ENCODE measurements at places on chromosomes 2 and 18.

- DNase-seq = no peak
These were observed 123.0 kb upstream of the SLC39A10 start for GRCh38 chr2:195533771-195534642.

GRCh38 chr2:118223511-118223991 lies 135.3 kb downstream of the INSIG2 start:
- no peak for DNase-seq

DNA sequence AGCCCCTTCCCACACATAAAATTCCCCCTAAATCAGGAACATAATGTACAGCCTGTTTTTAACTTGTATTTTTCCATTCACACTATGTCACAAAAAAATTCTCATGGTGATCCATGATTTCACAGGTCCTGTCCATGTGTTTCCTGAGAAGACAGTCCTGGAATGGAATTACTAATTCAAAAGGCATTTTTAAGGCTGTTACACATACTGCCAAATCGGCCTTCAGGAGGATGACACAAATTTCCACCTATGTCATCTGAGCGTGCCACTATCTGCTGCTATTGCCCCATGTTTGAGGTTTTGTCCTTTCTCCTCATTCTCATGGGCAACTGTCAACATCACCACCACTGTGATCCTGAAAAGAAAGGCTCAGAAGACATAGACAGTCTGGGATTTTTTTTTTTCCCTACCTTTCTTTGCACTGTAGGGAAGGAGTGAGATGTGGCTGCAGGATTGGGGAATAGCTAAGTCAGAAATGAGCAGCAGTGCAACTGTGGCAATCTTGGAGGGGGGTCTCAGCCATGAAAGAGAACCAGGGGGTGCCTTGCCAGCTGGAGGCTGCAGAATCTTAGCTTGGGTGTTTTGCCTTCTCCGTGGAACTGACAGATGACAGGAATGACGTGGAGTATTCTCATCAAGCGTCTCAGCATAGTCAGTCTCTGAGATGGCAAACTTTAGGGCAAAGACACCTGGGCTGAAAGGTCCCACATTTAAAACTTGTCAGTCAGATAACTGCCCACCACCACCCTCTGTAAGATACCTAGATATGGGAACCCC lies 73.4 kb downstream of the MARCHF4 start:
- no peak for DNase-seq

DNA sequence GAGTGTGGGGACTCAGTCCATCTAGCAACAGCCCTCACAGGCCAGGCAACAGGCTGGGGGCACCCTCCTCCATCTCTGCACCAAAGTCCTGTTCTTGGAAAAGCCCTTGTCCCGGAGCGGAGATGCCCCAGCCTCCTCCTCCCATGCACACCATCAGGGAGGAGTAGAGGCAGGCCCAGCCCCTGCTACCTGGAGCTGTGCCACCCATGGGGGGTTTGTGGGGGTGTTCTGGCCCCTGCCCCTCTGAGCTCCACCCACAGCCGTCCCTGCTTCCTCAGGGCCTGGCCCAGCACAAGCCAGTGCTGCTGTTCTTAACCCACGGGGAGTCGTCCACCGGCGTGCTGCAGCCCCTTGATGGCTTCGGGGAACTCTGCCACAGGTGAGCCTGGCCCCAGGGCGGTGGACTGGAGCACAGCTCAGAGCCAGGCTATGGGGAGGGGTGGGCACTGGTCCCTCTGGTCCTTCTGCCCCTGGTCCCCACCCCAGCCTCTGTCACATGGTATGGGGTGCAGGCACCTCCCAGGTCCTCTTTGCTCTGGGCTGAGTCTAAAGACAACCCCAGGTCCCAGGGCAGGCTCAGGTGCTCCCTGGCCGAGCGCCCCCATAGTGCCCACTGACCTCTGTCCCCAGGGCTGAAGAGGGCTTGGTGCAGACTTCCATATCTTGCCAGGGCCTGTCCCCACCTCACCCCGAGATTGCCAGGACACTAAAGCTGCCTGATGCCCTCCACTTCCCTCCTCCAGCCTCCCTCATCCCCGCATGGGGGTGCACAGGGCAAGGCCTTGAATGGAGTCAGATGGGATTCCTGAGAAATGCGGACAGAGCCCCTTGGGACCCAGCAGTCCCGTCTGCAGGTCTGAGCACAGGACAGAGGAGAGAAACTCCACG lies 2.7 kb downstream of the AGXT start:
- DNase-seq = no peak

DNA sequence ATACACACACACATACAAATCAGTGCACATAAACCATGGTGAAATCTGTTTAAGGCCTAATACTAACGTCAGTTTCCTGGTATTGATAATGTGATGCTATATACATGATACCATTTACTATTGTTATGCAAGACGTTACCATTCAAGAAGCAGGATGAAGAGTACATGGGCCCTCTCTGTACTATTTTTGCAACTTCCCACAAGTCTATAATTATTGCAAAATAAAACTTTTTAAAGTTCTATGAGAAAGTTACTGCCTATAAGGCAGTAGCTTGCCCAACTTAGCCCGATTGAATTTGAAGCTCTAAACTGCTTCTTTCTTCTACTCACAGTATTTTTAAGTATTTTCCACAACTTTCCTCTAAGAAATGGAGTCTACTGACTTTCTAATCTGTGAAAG lies 74.0 kb downstream of the BCL2 start:
- DNase-seq = no peak

DNA sequence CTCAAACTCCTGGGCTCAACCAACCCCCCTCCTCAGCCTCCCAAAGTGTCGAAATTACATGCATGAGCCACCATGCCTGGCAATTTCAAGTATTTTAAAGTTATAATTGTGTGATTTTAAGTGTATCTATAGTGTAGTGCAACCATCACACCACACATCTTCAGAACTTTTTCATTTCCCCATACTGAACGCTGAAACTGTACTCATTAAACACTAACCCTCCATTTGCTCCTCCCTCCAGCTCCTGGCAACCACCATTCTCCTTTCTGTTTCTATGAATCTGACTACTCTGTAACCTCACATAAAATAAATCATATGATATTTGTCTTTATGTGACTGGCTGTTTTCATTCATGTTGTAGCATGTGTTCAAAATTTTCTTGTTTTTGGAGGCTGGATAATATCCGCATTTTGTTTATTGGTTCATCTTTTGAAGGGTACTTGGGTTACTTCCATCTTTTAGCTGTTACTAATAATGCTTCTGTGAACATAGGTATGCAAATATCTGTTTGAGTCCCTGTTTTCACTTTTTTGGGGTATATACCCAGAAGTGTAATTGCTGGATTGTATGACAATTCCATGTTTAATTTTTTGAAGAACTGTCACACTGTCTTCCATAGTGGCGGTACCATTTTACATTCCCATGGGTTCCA lies 188.2 kb downstream of the PLCL1 start:
- DNase-seq = no peak

DNA sequence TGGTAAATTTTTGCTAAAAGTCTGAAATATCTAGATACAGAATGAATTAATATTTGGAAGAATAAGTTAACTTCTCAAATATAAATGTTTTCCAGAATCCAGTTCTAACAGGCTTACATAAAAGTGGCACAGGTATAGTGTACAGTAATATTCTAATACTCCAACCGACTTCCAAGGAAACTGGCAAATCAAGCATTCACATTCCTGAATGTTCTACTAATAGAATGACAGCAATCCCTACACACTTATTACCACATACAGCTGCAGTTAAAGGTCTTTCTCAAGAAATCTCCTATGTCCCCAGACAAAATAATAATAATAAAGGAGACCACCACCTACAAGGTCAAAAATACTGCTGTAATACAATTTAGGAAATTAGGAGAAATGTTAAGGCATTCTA lies 31.9 kb downstream of the TMEM131 start:
- no peak for DNase-seq

DNA sequence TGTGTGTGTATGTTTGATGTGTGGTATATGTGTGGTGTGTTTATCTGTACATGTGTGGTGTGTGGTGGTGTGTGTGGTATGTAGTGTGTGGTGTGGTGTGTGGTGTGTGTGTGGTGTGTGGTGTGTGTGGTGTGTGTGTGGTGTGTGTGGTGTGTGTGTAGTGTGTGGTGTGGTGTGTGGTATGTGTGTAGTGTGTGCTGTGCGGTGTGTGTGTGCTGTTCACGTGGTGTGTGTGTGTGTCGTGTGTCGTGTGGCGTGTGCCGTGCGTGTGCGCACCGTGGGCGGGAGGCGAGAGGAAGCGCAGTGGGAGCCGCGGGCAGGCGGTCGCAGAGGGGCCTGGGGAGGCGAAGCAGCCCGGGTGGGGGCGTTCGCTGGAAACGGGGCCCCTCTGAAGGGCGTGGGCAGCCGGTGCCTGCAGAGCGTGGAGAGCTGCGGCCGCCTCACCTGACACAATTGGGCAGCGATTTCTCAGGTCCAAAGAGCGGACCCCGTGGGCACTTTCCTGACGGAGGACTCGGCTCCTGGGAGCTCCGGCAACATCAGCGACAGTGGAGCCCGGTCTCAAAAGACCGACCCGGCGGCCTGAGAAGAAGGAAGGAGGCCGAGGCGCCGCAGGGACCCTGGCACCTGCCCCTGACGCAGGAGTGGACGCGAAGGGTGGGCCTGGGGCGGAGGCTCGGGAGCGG lies 741.1 kb upstream of the SALL3 start:
- DNase-seq = no peak

- no peak for DNase-seq
These were observed 38.6 kb upstream of the ASAP2 start for GRCh38 chr2:9167718-9168657.

DNA sequence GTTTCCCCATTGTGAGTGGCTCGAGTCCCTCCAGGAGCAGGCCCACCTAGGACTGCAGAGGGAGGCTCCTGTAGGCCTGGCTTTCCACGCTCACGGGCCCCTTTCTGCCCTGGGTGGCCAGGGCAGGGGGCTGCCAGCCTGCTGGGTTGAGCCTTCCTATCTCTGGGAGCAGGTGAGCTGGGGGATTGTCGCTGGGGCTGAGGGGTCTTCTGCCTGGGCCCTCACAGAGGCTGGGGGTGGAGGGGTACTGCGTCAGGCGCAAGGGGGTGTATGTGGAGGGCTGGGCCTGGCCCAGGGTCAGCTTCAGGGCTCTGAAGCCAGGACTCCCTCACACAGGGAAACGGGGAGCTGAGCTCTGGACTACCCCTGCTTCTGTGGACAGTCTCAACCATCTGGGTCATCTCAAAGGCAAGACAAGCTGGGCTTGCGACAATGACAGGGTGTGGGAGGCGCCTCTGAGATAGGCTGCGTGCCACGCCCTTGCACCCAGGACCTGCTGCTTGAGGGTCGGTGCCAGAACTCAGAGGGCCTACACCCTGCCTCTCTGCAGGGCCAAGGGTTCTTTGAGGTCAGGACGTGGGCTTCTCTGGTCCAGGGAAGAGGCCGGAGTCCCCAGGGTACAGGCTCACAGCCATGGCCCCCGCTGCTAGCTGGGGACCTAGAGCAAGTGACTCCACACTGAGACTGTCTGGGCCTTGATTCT lies 206.1 kb downstream of the TWIST2 start:
- no peak for DNase-seq

DNA sequence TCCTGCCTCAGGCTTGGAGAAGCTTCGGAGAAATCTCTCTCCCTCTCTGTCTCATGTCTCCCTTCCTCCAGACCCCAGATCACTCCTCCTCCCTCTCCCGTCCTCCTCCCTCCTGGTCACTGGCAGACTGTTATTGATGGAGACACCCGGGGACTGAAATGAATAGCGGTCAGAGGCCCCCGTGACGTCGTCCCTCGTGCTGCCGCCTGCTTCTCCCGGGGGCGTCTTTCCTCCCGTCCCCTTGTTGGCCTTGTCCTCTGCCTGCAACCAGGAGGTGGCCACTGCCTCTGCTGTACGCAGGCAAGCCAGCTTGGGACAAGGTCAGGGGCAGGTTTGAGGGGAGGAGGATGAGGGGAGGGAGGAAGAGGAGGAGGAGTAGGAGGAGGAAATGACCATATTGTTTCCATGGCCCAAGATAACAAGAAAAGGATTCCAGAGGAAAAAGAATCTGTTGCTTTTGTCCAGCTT lies 78.2 kb downstream of the CELF4 start:
- no peak for DNase-seq

DNA sequence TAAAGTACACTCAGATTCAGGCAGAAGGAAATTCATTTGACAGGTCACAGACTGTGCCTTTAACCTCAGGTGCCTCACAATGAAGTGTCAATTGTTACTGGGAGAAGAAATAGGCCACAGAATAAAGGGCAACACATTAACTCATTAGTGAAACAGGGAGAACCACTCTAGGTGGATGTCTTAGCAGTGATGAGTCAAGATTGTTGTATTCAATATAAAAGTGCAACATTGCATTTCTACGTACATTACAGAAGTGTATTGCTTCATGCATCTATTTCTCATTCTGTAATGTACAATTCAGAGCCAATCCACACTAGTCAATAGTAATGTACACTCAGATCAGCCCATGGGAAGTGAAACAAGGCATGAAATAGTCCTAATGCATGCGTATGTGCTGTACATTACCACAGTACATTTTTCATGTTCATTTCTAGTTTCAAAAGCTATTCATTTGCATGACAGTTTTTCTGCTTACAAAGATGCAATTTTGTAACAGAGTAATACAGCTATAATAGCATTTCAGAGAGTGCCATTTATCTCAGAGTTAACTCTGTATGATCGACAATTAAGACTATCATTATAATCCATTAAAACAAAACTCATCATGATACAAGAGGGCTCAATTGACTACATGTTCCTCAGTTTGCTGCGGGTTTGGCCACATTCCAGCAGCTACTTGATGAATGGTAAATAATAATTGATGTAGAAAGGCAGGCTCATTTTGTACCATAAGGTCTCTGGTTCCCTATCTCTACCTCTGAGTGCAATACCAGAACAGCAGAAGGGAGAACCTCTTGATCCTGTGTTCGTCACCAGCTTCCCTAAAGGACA lies 12.2 kb upstream of the ARL5A start:
- DNase-seq = no peak

DNA sequence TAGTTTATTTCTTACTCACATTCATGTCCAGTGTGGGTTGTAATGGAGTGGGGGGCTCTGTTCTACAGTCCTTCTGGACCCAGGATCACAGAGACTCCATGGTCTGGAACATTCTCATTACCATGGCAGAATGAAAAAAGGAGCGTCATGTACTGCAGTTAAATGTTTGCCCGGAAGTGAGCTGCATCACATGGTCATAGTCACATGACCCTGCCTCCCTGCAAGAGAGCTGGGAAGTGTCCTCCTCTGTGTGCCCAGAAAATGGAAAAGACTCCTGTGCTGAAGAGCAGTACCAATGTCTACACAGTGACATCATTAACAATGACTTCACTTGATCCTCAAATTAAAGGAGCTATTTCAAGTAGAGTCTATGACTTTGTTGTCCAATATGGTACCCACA lies 74.0 kb upstream of the ZBTB14 start:
- no peak for DNase-seq

DNA sequence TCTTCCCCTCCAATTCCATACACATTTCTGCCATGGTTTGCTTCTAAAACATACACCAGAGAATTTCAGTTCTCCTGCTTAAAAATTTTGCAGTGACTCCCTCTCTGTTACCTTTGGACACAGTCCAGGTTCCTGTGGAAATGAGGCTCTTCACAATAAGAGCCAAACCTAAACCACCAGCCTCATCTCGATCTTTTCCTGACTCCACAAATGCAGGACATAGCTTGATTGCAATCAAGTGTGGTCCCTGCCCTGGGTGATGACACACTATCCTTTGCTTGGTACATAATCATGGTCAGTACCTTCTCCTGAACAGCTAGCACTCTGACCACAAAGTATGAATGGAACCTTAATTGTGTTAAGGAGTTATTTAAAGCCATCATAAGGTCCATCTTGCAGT lies 134.9 kb upstream of the CHAC2 start:
- no peak for DNase-seq

GRCh38 chr2:128399256-128399655 lies 80.6 kb upstream of the HS6ST1 start:
- no peak for DNase-seq

GRCh38 chr2:63049970-63050333 lies 678 bp upstream of the OTX1 start:
- DNase-seq = no peak

GRCh38 chr2:1988594-1988993 lies 244.3 kb upstream of the PXDN start:
- no peak for DNase-seq
